EH (cell line): ENCODE measurements at places on chromosomes 7 and 10.

DNA sequence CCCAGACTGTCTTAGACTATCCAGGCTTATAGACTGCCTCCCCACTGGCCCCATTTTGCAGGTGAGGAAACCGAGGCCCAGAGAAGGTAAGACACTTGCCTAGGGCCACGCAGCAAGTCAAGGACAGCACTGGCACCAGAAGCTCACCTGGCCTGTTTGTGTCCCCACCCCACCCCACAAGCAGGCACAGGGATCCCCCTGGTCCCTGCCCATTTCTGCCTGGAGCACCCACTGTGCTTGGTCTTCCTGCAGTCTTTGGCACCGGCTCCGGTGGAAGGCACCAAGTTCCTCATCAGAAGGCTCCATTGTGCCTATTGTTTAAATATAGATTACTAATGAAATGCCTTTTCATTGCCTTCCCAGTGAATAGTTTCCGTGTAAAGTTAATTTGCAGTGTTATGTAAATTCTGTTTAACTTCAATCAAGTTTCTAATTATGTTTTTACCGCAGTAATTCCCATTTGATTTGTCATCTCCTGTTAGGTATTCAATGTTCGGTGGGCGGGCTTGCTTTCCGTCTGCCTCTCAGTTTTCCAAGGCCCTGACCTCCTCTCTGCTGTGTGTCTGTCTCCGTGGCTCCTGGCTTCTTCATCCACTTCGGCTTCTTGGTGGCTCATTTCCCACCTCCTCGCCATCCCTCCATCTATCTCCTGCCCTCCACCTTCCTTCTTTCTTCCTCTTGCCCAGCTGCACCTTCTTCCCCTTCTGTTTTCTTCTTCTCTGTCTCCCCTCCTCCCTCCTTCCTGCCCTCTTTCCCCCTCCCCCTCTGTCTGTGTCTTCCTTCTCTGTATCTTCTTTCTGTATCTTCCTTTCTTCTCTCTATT is 75.8 kb downstream of the ZMIZ1 start:
- peak; percentile 49 for DNase-seq

DNA sequence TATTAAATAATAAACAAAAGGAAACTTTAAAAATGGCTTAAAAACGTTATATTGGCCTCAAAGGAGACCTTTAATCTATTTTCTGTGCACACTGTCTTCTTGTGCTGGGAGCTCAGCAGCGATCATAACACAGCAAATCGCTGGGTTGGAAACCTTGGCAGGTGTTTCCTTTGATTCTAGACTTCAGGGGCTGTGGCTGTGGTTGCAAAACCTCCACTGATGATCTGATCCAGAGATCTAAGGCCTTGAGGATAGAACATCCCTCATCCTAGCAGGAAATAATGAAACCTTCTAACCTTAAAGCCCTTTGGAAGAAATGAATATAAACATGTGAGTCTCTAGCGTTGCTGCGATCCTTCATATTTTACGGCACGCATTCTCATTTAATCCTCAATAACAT is 29.8 kb downstream of the CDHR3 start:
- no peak for DNase-seq

DNA sequence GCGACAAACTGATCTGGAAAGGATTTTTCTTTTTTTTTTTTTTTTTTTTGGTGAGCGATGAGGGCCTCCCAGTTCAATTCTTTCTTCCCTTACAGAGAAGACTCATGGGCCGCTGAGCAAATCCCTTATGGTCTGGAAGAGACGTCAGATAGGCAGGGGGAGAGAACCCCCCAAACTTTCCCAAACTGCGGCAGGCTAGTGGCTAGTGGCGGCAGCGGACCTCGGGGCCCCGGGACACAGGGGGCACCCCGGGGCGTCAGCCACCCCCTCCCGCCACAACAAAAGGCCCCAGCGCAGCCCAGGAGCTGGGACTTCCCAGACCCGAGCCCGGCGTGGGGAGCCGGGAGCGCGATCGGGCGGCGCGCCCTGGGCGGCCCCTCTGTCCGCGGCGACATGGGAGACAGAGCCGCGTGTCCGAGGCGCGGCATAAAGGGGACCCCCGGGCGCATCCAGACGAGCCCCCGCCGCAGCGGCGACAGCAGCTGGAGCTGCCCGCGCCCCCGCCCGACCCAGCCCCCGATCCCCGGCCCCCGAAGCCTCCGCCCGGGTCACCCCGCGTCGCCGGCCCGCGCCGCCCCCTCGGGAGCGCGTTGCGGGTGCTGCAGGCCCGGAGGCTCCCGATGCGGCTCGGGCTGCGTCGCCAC is 755 bp downstream of the FAM171A1 start:
- DNase-seq, result peak; percentile 35

GRCh38 chr10:130372866-130373265 is 236.7 kb downstream of the GLRX3 start:
- no peak for DNase-seq

- DNase-seq, result no peak
These were observed 738 bp downstream of the ETV1 start for GRCh38 chr7:13988731-13989125.

DNA sequence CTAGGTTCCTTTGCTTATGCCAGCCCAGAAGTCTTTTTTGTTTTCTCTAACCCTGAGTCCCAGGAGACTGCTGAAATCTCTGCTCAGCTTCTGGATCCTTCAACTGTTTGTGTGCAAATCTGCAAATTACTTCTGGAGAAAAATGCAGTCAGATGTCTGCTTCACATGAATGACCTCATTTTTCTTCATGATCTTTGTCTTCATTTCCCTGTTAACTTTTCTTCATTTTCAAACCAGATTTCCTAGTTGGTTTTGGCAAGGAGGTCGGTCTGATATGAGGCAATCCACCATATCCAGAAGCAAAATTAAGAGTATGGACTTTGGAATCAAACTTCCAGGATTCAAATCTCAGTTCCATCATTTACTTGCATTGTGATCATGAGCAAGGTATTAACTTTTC is 66.8 kb downstream of the ZNF503 start:
- no peak for DNase-seq

DNA sequence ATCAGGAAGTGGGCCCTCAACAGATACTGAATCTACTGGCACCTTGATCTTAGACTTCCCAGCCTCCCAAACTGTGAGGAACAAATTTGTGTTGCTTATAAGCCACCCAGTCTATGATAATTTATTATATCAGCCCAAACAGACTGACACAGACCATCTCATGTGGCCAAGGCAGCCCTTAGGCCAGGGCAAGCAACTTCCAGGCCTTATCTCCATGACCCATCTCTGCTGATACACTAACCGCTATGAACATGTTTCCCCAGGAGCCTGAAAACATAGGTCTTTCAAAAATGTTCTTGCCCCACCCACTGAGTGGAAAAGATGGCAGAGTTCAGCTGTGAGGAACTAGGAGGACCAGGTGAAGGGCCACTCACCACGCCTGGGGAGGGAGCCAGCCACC is 3.2 kb upstream of the BLOC1S2 start:
- DNase-seq, result no peak

- DNase-seq, result no peak
These were observed 50.3 kb downstream of the FAM53B start for GRCh38 chr10:124693801-124694416.

- no peak for DNase-seq
These were observed 82.9 kb downstream of the MAD1L1 start for GRCh38 chr7:2149672-2150444.

GRCh38 chr7:81501220-81501619 is 268.6 kb downstream of the HGF start:
- peak; percentile 51 for DNase-seq

- no peak for DNase-seq
These were observed 14.3 kb downstream of the RHEB start for GRCh38 chr7:151505433-151505832.

DNA sequence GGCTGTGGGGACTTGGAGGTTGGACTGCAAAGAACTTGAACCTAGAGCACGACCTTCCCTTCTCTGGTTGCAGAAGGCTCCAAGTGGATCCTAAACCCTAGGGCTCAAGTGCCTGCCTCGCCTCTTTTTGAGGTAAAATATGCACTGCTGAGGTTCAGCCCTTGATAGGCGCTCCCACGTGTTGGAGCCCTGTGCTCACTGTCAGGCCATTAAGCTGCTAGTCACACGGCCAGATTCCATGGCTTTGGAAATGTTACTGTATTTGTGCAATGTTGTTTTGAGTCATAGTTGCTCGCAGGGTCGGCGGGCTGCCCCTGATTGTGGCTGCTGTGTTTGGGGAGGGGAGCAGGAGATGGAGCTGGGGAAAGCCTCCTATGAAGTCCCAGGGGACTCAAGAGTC is 39.8 kb upstream of the PCBD1 start:
- DNase-seq, result no peak

DNA sequence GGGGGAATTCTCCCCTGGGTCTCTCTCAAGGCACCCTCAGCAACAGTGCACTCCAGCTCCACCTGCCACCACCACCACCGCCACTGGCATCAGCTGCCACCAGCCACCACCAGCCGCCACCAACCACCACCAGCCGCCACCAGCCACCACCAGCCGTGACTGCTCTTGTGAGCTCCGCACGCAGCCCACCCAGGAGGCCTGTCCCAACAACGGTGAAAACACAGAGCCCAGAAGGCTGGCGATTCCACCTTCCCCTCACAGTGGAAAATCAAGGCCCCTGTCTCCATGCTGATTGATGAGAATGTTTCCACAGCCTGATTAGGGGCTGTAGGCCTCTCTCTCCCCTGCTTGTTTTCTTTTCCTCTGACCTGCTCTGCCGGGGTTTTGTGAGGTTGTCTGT is 41.1 kb downstream of the COBL start:
- DNase-seq, result no peak

DNA sequence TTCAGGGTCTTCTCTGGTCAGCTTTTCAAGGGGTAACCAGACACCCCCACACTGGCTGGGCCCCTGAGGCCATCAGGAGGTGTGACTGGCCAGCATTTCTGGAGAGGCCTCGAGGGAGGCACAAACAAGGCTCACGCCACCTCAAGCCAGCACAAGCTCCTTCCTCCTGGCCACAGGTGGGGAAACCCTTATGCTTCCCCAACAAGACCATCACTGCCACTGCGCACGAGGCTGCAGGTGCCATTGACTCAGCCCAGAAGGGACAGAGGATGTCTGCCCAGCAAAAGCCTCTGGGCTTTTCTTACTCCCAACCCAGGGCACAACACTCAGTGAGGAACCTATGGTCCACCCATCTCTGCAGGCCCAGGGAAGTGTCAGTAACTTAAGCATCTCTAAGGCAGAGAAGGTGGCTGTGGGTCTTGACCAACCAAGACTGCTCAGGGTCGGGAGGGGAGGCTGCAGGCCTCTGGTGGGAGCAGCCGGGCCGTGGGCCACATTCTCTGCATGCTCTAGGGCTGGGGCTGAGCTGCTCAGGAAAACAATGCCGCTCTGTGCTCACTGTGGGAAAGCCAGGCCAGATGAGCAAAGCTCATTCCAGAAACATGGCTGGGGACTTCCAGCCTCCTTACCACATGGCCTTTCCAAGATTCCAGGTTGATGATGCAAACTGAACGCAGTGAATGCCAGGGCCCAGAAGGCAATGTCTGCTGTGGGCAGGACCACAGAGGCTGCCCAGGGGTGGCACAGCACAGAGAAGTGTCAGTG is 24.2 kb upstream of the RASSF4 start:
- peak; percentile 94 for DNase-seq

GRCh38 chr10:23514321-23514720 is 75.4 kb downstream of the OTUD1 start:
- DNase-seq, result peak; percentile 5

DNA sequence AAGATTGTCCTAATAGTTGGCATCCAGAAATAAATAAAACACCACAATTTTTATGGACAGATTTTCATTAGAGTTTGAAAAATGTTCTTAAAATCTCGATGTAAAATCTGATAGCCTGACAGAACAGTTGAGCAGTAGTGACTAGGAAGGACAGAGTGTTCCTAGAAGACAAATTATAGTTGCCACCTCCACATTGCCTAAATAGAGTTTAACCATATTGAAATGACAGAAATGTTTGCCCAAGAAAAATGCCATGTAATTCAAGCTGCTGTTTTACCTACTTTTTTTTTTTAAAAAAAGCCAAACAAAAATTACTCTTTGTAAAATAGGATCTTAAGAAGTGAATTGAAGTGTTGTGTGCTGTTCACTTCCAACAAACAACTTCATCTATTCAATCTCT is 8.9 kb upstream of the HERC4 start:
- DNase-seq, result no peak

GRCh38 chr10:1499359-1499957 is 237.9 kb downstream of the ADARB2 start:
- no peak for DNase-seq

DNA sequence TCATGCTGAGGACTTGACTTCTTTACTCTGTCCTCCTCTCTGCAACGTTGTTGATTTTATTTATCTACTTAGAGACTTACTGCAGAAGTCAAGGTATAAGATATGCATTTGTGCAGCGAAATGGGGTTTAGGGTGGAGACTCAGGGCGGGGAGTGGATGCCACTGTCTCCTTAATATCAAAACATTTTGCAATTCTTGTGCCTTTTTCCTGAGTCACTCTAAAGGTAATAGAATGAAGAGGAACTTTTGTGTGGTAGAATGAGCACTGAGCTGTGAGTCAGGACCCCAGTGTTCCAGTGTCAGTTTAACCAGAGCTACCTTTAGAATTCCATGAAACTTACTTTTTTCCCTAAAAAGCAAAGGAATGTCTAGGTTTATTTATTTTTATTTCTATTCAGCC is 78.2 kb downstream of the VTI1A start:
- DNase-seq, result peak; percentile 20

DNA sequence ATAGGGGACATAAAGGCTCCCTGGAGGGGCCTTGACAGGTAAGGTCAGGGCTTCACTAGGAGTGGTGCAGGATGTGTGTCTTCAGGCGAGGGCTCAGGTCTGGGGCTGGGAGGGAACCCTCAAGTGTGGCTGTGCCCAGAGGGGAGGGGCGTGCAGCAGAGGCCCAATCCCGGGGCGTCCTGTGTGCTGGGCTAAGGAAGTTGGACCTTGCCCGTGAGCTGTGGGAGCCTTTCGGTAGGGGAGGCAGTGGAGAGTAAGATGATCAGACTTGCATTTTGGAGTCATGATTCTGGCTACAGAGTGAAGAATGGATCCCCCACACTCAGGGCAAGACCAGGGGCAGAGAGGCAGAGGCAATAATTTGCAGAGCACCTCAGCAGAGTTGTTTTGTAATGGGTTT is 145.4 kb downstream of the BUB3 start:
- DNase-seq, result no peak

GRCh38 chr7:151057506-151057988 is at the start of gene CDK5:
CDK5 (minus strand) TSS chr7:151057897; CDS start chr7:151057848, 49 bp downstream.
- no peak for DNase-seq
